Activated naive CD4-positive, alpha-beta T cell treated with anti-CD3 and anti-CD28 coated beads, Interleukin-2, amount 50 U/mL, for 16 hours (primary cell): ENCODE measurements at places on chromosomes 3 and 15.

DNA sequence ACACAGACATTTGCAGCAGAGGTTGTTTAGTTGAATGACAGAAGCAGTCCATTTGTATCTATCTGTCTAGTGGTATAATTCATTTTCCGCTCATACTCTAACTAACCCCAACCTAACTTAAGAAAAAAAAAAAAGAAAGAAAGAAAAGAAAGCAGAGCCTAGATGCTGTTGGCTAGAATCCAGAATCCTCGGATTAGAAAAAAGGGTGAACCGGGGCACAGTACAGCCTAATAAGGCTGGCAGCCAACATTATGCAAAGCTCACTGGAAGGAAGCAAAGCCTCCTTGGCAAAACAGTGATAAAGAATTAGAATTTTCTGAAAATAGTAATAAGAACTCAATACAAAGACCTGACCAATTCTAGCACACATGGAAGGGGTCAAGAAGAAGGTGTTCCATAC lies 640.8 kb downstream of the TUSC7 start:
- no peak for DNase-seq

DNA sequence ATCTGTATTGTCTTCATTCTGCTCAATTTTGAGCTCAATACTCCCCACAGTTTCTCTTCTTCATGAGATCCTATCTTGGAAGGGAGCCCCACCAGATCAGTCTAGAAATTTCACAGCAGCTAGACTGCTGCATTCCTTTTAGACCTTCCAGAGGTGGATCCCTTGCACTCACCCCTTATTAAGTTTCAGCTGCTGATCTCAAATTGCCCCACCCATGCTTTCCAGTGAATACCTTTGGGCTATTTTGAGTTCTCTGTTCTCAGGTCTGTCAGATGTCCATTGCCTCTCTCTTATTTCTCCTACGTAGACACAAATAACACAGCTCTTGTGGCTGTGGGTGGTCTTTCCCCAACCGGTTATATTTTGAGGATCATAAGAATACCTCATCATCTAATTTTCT lies 60.8 kb downstream of the GPR156 start:
- DNase-seq, result no peak

GRCh38 chr3:26365706-26366105 lies 256.9 kb upstream of the LRRC3B start:
- no peak for DNase-seq

DNA sequence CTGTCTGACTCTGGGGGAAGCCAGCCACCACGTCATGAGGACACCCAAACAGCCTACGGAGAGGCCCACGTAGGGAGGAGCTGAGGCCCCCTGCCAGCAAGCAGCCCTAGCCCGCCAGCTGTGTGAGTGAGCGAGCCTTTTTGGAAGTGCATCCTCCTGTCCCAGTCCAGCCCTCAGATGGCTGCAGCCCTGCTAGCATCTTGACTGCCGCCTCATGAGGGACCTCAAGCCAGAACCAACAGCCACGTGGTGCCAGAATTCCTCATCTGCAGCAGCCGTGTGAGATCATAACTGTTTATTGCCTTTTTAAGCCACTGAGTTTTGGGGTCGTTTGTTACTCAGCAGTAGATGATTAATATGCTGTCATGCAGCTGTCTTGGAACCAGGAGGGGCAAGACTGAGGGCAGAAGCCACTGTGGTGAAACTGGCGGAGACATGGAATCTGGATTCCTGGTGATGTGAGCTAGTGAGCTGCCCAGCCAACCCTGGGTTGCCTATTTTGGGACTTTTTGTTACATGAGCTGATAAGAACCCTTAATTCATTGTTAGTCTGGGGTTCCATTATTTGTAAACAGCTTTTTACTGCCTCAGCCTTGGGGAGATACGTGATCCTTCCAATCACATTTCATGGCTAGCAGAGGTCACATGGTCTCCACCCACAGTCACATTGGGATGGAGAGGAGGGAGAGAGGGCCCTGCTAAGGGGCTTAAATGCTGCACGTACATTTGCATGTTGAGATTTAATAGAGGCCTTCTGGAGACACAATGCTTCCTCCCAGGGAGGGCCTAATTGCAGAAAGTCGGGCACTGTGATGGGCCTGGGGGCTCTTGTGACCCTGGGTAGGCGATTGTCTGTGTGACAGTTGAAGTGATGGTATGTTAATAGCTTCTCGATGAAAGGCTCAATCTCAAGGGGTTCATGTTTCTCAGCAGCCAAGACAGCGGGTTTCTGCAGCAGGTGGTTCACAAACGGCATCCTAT lies 73.8 kb downstream of the RPLP1 start:
- DNase-seq, result no peak

DNA sequence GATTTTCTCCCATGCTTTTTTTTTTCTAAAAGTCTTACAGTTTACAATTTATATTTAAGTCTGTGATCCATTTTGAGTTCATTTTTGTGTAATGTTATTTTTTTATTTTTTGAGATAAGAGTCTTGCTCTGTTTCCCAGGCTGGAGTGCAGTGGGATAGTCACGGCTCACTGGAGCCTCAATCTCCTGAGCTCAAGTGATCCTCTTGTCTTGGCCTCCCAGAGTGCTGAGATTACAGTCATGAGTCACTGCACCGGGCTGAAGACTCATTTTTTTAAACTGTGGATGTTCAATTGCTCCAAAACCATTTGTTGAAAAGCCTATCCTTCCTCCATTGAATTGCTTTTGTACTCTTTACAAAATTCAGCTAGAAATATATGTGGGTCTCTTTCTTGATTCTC lies 19.5 kb downstream of the LNP1 start:
- DNase-seq, result no peak

DNA sequence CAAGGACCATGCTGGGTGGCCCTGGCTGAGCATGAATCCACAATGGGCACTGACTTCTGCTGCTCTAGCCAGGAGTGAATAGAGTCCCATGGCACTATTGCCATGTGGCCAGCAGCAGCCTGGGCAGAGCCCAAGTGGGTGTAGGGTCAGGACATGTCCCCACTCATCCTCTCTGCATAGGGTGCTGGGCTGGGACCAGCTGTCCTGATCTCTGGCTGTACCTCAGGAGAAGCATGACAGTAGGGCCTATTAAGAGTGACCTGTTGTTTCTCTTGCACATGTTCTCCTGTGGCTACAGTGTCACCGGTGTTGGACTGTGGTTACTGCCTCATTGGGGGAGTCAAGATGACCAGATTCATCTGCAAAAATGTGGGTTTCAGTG lies 46.9 kb downstream of the DLEC1 start:
- DNase-seq, result no peak

DNA sequence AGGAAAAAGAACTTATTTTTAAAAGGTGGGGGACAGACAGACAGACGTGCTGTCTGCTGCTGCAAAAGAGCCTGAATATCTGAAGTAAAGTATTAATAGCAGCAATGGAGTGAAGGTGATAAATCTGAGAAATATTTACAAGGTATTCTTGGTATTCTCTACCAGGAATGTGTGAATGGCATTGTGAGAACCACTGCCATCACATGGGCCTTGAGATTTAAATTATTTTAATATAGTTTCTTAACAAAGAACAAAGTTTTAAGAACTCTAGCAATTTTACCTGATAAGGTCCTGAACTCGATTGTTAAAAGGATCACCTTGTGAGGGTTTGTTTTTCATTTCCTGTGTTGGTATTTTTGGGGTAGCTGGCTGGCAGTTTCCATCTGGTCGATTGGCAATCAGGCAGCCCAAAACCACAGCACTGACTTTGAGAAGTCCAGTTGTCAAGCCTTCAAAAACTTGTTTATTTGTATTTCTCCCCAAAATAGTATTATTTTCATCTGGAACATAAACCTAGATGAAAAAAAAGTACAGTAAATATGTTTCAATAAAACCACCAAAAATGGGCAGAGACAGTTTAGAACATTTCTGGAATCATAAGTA lies 97.3 kb downstream of the ISL2 start:
- DNase-seq, result no peak

GRCh38 chr3:48405971-48406370 lies 23.9 kb downstream of the PLXNB1 start:
- DNase-seq, result no peak

DNA sequence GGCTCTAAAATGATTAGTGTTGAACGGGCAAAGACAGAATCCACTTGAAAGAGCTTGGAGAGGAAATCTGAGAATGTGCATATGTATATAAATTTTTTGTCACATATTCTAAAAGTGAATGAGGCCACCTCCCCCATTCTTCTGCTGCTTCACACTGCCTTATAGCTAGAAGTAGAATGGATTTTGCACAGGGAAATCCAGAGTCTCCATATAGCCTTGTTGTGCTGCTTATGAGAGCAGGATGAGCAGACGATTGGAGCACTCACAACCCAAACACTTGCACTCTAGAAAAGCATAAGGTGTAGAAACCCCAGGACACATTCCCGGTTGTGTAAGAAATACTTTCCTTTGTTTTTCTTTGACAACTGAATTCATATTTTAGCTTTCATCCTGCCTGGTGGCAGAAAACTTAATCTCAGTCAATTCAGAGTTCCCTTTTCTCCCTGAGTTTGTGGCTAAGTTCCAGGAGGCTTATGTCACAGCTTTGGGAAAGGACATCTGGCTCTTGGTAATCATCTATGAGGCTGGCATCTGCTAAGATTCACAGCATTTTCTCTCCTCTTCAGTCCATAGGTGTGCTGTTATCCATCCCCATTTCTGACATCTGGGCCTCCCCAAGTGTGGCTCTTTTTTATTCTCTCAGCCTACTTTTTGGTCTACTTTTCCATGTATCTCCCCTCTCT lies 188.4 kb upstream of the PFN2 start:
- no peak for DNase-seq

DNA sequence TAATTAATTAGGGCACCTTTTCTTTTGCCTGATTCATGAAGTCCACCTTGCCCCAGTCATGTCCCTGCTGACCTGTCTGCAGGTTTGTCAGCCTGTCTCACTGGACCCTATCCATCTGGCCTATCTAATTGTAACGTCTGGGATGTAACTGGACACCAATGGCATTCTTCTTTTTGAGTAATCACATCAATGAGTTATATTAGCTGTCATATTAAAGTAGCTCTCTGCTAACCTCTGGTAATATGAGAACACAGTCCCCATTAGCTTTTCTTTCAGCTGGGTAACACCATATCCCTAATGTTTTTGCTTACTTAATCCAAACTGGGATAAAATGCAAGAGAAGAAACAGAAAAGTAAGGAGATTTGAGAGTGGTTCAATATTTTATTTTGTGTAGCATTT lies 166.2 kb upstream of the VEPH1 start:
- DNase-seq, result no peak

GRCh38 chr3:123110976-123111615 lies 44.3 kb downstream of the PDIA5 start:
- DNase-seq, result no peak

GRCh38 chr3:113265231-113265630 lies 53.9 kb downstream of the BOC start:
- no peak for DNase-seq

- DNase-seq, result peak; percentile 4
These were observed 7.0 kb downstream of the PSTPIP1 start for GRCh38 chr15:77001966-77002365.
